Endothelial cell (in vitro differentiated cells): ENCODE measurements at places on chromosomes 13 and 19.
A peak's percentile ranks its signal among the peaks of the same experiment; 100 is the strongest.

GRCh38 chr19:30865511-30865910 is 483.7 kb downstream of the TSHZ3 start:
- DNase-seq = no peak

DNA sequence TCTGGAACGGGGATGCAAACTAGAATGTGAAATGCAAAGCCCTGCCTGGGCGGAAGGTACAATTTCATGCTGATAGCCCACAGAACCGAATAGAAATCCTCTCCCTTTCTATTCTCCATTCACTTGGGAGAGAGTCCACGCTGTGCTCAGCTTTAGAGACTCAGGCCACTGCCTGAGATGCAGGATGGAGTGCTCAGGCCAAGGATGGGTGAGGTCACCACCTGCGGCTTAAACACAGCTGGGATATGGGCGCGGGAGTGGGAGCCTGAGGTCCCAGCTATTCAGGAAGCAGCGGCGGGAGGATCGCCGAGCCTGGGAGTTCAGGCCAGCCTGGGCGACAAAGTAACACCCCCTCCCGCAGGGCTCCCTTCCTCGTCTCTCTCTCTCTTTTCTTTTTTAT is 446 bp upstream of the ZNF83 start:
- peak; percentile 17 for DNase-seq

DNA sequence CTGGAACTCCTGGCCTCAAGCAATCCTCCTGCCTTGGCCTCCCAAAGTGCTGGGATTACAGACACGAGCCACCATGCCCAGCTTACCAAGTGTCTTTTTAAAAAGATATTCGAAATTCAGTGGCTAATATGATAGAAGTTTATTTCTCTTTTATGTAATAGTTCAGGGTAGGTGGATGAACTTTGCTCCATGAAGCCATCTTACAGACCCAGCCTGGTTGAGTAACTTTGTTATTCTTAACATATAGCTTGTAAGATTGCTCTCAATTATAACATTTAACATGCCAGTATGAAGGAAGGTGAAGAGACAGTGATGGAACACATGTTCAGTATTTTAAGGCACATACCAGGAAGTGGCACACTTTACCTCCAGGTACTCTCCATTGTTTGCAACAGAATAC is 42.4 kb downstream of the ZIC2 start:
- DNase-seq = no peak

- peak; percentile 65 for DNase-seq
Observed at GRCh38 chr19:5001615-5002014, 32.7 kb downstream of the KDM4B start.

- no peak for DNase-seq
Observed at GRCh38 chr13:109192306-109192705, 562.9 kb downstream of the MYO16 start.

GRCh38 chr13:97228850-97229521 is 6.9 kb downstream of the MBNL2 start:
- no peak for DNase-seq
